ENCODE measurements at places on chromosomes 1 and 21.

- DNase-seq = no peak
Observed at GRCh38 chr1:234553240-234554188, 56.5 kb downstream of the IRF2BP2 start.

- DNase-seq = no peak
Observed at GRCh38 chr1:96746440-96747420, 25.1 kb downstream of the PTBP2 start.

GRCh38 chr1:210655511-210655910 lies 326.8 kb downstream of the HHAT start:
- no peak for DNase-seq

GRCh38 chr1:30627994-30628393 lies 95.4 kb downstream of the MATN1 start:
- no peak for DNase-seq

DNA sequence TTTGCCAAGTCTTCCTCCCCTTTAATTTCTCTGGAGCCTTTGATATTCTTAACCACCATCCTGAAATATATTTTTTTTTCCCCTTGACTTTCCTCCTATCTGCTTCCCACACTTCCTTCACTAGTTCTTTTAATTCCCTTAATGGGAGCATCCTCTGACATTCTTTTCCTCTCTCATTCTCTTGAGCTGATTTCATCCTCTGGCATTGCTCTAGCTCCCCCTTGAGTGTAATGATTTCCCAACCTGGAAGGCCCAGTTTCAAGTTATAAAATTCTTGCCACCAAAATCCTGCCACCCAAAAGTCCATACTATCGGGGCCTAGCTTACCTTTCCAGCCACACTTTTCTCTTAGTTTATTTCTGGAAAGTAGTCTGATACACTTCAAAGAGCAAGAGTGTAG lies 39.5 kb upstream of the UBE2U start:
- no peak for DNase-seq

- no peak for DNase-seq
Observed at GRCh38 chr1:17920881-17921640, 165.9 kb downstream of the ACTL8 start.

Measured in nephron progenitor cell (in vitro differentiated cells).